ENCODE measurements at places on chromosomes 4 and X.

- no peak for DNase-seq
Observed at GRCh38 chr4:155899891-155900290, 3.6 kb upstream of the TDO2 start.

DNA sequence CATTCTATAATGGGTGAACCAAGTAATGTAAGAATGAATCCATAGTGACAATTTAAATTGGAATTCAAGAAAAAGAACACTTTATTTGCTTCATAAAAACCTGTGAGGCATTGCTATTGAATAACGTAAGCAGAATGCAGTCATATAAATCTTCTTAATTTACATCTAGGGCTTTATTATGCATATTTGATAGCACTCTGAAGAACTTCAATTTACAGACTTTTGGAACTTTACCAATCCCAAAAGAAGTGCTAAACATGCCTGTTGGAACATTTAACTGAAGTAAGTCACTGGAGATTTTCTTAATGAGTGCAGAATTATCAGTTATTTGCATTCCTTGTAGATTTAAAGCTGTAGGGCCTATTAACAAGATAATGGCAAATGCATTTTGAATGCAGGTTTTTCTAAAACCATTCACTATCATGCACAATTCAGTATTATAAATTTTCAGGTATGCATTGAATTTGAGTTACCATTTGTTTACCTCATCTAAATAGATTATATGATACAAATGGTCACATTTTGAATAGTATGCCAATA, 1181.2 kb downstream of the ARAP2 start:
- DNase-seq, result no peak

GRCh38 chr4:93147524-93148212, 680.9 kb upstream of the ATOH1 start:
- DNase-seq, result peak; percentile 77

- DNase-seq, result no peak
Observed at GRCh38 chrX:54452920-54453319, 12.7 kb downstream of the TSR2 start.

- no peak for DNase-seq
Observed at GRCh38 chr4:140152751-140153418, 1.1 kb downstream of the MAML3 start.

DNA sequence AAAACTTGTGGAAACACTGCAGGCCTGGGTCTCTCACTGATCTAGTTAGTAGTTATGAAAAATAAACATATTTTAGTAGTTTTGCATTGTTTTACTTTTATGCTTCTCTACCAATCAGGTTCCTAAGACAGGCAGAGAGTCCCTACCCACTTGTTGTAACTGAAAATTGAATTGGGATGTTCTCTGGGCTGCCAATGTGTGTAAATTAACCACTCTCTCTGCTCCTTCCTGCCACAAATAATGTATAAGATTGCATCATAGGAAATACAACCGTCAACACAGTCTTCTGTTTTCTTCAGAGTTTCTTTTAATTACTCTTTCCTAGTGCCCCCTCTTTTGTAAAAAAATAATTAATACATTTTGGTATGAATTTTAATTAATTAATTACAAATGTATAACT, 677.3 kb downstream of the FSTL5 start:
- no peak for DNase-seq

- DNase-seq, result no peak
Observed at GRCh38 chr4:71709961-71710360, 73.9 kb downstream of the GC start.

GRCh38 chr4:38669208-38669607, 5.2 kb downstream of the KLF3 start:
- DNase-seq, result no peak
